ENCODE measurements at places on chromosomes 5 and 9.

DNA sequence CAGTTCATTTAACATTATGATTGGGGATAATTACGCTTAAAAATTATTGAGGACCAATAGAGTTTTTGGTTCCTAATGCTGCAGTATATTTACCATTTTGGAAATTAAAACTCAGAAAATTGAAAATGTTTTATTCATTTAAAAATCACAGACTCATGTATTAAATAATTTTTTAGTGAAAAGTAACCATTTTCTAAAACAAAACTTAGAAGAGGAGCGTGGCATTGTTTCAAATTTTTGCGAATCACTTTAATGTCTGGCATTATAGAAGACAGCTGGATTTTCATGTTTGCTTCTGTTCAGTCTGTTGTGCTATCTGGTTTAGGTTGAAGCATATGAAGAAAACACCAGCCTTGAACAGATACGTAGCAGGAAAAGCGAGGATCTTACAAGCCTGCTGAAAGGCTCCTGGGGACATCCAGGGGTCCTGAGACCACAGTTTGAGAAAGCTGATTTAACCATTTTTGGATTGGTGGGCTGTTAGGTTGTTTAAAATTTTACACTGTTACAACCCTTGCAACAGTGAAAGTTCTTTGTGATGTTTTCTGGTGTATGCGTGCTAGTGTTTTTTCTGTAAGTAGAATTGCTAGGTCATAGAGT is 1.6 kb downstream of the ZFYVE16 start:
- DNase-seq: no peak

- no peak for DNase-seq
Observed at GRCh38 chr9:121556580-121556979, 56.9 kb upstream of the GGTA1 start.

- no peak for DNase-seq
Observed at GRCh38 chr9:69120380-69121154, 53.5 kb upstream of the TJP2 start.

DNA sequence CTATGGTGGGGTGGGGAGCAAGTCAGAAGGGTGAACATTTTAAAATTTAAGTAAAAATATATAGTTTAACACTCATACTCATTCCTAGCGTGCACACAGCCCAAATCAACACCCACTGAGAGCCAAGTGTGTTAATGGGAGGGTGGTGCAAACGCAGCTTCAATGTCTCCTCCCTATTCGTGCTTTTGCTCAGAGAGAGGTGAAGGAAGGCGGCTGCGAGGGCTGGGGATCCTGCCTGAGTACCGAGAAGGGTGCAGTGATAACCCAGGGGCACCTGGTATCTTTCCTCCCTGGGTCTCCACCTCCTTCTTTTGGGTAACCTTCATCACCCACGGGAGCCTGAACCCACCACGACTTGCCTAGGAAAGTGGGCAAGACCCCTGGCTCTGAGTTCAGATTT is 35.0 kb downstream of the FGF1 start:
- no peak for DNase-seq

DNA sequence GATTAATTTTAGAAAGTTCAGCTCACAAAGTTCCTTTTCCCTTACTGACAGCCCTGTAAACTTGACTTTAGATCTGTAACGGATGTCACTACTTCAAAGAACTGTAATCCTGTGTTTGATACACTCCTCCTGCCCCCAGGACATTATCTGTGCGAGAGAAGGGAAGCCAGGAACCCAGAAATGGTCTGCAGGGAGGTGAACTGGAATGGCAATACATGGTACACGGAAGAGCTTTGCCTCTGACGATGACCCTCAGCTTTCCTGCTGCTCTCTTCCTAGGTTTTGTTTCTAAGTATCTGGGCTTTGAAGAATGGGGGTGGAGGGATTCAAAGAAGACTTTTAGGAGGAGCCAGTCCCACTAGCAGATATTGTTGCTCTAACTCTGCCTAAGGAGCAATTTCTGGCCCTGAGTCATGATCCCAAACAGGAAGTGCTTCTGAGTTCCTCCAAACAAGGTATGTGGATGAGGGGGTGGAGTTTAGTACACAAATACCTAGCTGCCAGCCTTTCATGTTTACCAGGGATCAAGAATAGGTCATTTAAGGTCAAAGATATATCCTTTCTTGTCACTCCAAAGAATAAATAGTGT is 43.4 kb upstream of the TMC1 start:
- no peak for DNase-seq

- DNase-seq: no peak
Observed at GRCh38 chr9:19485193-19485592, 76.4 kb downstream of the ACER2 start.

GRCh38 chr5:86354664-86355063 is 263.1 kb upstream of the COX7C start:
- DNase-seq: no peak

DNA sequence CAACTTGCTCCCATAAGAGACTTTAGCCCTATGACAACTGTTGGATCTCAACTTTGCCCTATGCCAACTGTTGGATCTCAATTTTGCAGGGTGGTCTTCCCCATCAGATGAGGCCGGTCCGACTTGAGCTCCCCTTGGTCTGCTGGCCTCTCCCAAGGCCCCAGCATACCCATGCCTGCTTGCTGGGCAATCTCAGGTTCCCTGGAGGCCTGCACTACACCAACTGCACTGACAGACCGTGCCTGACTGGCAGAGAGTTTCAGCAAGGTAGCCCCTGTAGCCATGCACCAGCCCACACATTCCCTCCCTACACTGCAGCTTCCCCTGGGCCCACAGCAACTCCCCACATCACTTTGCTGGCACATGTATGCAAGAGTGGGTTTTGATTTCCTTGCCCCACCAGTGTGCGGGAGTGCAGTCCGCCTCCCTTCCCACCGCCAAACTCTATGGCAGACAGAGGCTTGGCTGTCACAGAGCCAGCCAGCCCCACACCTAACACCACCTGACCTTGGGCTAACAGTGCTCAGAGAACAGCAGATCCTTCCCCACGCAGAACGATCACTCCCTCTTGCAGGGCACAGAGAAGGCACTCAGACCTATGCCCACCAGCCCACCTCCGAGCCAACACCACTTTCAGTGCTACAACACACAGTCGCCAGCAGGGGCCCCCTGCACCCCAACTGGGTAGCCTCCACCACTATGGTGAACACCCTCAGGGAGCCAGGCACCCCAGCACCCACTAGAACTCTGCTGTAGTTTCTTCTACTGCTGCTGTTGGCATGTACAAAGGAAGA is 279.9 kb upstream of the COX7C start:
- no peak for DNase-seq

DNA sequence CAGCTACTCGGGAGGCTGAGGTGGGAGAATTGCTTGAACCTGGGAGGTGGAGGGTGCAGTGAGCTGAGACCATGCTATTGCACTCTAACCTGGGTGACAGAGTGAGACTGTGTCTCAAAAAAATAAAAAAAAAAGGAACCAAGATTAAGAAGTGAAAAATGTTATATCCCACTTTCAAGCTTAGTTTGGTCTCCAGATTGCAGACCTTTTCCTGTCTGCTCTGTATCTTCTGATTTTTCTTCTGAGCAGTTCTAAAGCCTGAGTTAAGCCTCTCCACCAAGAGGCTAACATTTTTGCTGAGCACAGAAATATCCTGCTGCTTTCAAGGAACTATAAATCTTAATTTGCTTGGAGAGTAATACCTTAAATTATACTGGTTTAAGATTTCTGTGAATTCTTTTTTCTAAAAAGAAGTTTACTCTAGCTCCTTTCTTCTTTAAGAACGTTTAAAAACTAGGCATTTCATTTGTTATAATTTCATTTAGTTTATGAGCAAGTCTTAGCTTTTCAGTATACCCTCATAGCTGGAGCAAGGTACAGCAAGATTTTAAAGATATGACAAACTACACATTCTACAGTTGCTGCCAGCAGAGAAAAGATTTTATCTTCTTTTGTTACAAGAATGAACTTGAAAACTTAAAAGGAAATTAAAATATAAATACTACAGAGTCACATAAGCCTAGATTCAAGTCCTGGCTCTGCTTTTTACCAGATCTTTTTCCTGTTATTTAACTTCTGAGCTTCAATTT is 55.0 kb downstream of the GARNL3 start:
- no peak for DNase-seq

DNA sequence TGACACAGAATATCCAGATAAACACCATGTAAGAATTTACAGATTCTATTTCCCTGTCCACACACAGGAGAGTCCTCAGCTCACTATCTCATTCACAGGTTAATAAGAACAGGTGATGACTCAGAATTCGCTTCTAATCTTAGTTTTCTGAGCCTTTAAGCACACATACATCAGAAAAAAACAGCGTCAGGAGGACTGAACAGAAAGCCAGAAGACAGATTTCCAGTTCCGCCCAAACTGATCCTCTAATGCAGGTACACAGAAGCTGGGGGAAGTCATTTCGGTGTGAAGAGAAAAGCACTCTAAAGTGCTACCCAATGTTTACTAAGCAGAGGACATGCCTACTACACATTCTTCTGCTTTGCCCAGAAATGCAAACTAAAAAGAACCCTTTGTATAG is 1.6 kb downstream of the CEMIP2 start:
- DNase-seq: no peak

DNA sequence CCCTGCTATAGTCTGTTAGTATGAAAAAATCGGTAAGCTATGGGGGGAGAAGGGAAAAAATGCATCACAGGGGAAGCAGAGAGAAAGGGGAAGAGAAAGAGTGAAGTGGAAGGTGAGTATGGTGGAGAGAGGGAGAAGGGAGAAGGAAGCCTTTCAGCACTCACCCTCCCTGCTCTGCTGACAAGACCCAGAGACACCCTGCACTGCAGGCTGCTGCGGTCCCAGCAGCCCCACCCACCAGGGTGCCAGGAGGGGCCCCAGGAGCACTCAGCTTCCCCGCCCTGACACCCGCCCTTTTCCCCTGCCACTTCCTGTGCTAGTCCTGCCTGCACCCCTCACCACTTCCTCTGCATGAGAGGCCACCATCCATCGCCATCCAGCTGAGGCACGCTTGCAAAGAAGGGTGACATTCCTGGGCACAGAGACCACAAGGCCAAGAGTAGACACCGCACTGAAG is 12.7 kb downstream of the STK10 start:
- DNase-seq: peak; percentile 82

DNA sequence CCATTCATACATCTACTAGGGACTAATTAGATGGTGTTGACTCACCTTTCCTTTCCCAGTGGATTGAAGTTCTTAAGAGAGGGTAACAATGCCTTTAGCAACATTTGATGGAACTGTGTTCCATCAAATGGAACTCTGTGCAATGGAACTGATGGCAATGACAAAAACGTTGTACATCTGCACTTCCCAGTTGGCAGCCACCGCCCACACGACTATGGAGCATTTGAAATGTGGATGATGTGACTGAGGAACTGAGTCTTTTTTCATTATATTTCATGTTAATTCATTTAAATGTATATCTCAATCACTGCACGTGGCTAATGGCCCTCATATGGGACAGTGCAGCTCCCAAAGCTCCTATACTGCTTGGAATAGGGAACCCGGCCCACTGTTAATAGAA is 39.0 kb upstream of the ICE1 start:
- no peak for DNase-seq

- no peak for DNase-seq
Observed at GRCh38 chr5:149174847-149175234, 33.5 kb downstream of the ABLIM3 start.

DNA sequence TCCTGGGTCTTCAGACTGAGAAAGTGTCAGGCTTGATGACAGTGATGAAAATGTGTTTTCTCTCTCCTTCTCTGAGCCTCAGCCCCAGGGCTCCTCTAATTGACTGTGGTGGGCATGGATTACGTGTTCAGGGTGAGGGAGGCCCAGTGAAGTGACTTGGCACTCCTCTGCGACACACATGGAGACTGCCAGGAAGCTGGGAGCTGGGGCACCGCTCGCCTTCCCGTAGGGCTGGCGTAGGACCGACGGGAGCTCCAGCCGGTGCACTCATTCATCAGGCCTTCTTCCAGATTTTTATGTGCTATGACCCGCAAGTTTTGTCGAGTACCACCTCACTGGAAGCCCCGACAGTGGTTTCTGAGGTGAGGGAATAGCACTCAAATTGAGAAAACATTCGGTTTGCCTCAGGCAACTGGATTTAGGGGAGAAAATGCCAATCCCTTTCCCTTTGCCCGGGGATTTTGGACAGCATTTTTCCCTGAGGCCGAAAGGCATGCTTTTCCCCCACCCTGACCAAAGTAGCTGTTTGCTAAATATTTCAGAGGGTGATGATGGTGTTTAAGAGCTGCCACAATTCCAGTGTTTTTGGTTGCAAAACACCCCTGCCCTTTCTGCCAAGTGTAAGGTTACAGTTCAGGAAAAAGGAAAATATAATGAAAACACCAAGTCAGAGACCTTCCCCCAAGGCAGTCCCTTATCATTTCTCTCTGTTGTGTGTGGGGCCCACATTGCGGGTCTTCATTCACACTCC is 83.7 kb downstream of the PCSK5 start:
- DNase-seq: no peak

DNA sequence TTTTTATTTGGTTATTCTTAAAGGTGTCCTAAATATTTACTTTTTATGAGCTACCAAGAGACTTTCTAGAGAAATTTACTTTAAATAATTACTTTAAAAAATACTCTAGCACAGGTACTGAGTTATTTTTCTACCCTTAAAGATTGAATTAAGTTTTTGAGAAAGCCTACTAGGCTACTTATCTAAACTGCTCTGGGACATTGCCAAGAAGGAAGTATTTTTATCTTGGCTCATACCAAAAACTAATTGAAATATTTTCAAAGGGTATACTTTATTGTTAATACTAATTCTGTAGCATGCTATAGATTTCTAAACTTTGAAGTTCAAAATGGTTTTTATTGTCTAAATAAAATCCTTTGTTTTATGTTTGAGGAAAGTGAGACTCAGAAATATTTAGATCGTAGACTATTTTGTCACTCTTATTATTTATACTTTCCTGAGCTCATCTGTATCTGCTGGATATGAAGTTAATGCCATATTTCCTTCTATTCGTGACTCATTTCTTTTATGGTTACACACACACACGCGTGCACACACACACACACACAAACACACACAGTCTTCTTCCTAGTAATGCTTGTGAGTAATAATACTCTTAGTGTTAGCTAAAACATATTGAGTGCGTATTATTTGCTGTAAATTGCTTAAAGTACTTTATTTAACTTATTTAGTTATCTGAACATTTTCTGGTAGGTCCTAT is 89.5 kb downstream of the MAN2A1 start:
- DNase-seq: no peak

- no peak for DNase-seq
Observed at GRCh38 chr5:65125591-65126541, 355.9 kb downstream of the ADAMTS6 start.

GRCh38 chr9:6195714-6196360 is 19.8 kb upstream of the IL33 start:
- DNase-seq: no peak

GRCh38 chr5:165108809-165109208 is 1603.4 kb downstream of the MAT2B start:
- DNase-seq: no peak
